Femur (tissue), 1 donor: ENCODE measurements at places on chromosomes 2 and 18.

GRCh38 chr2:217011576-217011975 lies 151.7 kb upstream of the TNP1 start:
- no peak for DNase-seq

GRCh38 chr18:80251700-80252099 lies 4.4 kb upstream of the PARD6G start:
- no peak for DNase-seq

GRCh38 chr2:99576775-99577174 lies 87.0 kb upstream of the REV1 start:
- DNase-seq: no peak

GRCh38 chr18:46302528-46303485 lies 198.6 kb downstream of the HAUS1 start:
- no peak for DNase-seq

- no peak for DNase-seq
Observed at GRCh38 chr2:188410504-188411235, 119.0 kb downstream of the GULP1 start.

DNA sequence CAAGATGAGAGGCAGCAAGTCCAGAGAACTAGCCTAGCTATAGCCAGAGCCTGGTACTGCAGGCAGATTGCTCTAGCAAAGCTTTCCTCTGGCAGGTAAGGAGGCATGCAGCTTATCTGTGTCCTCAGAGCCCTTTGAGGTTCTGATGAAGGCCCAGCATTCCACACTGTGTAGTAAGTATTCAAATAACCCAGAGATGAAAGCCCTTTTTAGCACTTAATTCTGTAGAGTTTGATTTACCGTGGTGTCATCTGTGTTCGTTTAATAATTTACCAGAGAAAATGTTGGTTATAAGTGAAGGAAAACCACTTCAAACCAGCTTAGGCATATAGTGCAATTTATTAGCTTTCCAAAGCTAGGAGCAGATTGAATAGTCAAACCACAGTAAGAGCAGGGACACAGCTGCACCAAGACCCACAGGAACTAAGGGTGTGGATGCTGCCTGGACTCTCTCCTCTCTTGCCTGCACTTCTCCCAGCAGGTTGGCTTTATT lies 226.6 kb downstream of the BABAM2 start:
- no peak for DNase-seq

GRCh38 chr18:70172225-70172624 lies 33.3 kb downstream of the RTTN start:
- no peak for DNase-seq

- DNase-seq: no peak
Observed at GRCh38 chr2:46489423-46490174, 10.2 kb downstream of the TMEM247 start.

GRCh38 chr2:54740333-54740732 lies 16.9 kb downstream of the EML6 start:
- DNase-seq: no peak

GRCh38 chr2:15677141-15677843 lies 85.6 kb downstream of the DDX1 start:
- peak; percentile 49 for DNase-seq

GRCh38 chr2:120589771-120590608 lies 145.7 kb upstream of the GLI2 start:
- no peak for DNase-seq

- DNase-seq: no peak
Observed at GRCh38 chr2:241458687-241459086, 49.7 kb downstream of the STK25 start.

- DNase-seq: no peak
Observed at GRCh38 chr2:11072550-11072949, 82.7 kb upstream of the SLC66A3 start.

- DNase-seq: no peak
Observed at GRCh38 chr2:5706717-5707455, 14.7 kb downstream of the SOX11 start.

DNA sequence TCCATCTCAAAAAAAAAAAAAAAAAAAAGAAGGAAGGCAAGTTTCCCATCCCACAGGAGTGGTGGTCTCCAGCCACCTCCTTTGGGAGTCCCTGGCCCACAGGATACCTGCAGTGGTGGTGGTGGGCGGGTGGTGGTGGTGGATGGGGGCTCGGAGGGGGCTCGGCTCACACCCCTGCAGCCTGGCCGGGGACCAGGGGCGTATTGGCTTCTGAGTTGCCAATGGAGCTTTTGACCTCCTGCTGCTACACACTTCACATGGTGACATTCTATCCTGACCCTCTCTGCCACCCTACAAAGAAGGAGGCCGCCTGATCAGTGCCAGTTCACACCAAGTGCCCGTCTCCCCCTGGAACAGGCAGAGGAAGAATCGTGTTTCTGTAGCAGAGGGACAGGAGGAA lies 119.6 kb downstream of the NFATC1 start:
- DNase-seq: peak; percentile 21

GRCh38 chr18:13437796-13438506 lies 219.4 kb downstream of the LDLRAD4 start:
- DNase-seq: no peak

- DNase-seq: no peak
Observed at GRCh38 chr2:125310657-125311364, 1285.7 kb downstream of the CNTNAP5 start.

DNA sequence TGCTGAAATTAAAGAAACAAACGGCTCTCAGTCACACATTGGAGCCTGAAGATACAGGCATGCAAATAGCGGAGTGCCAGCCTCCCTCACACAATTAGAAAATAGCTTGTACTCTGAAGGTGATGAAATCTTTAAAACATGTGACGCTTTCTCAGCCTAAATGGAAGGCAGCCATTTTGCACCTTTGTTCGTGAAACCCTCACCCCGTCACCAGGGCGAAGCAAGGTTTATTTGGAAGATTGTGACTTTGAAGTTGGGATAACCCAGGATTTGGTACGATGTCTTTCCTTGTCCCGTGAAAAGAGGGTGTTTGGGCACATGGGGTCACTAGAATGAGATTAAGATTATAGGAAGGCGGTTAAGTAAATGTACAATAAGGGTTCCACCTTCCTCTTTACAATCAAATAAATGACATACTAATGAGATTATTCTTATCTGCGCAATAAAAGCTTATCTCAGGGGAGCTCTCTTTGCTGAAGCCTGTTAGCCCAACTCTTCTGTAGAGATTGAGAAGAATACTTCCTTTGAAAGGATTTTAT lies 4.2 kb downstream of the SH3BP4 start:
- DNase-seq: no peak

- no peak for DNase-seq
Observed at GRCh38 chr2:127783101-127783500, 27.9 kb downstream of the WDR33 start.

DNA sequence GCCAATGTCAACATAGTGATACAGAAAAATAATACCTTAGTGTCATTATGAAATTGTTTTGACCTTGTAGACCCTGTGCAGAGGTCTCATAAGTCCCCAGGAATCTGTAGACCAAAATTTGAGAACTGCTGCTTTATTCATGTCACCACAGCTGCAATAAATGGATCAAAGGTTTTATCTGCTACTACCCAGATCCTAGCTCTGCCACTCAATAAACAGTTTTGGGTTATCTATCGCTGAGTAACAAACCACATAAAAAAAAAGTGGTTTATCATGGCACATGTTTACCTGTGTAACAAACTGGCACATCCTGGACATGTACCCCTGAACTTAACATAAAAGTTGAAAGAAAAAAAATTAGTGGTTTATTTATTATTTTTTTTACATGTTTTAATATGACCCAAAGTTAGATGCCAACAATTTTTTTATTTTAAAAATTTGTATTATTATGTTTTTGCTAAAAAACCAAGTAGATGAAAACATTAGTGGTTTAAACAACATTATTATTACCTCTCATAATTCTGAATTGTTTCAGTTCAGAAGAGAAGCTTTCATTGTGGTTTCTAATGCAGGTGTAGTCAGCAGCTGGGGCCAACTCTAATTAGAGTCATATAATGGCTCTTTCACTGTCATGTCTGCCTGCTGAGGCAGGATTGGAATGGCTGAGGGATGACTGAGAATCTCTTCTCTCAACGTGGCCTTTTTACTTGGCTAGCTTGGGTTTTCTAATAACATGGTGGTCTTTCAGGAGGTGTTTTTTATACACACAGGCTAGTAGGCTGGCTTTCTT lies 103.3 kb upstream of the SLC38A11 start:
- no peak for DNase-seq

DNA sequence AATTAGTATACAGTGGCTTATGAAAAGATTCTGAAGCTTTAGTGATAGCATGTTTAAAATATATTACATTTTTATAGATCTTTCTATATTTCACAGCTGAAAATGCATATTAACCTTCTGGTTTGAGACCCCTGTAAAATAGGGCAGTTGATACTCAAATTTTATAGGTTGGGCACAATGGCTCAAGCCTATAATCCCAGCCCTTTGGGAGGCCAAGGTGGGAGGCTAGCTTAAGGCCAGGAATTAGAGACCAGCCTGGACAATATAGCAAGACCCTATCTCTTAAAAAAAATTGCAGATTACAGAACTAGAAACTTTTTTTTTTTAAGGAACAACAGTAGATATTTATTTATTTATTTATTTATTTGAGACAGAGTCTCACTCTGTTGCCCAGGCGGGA lies 31.2 kb downstream of the NBEAL1 start:
- DNase-seq: no peak

DNA sequence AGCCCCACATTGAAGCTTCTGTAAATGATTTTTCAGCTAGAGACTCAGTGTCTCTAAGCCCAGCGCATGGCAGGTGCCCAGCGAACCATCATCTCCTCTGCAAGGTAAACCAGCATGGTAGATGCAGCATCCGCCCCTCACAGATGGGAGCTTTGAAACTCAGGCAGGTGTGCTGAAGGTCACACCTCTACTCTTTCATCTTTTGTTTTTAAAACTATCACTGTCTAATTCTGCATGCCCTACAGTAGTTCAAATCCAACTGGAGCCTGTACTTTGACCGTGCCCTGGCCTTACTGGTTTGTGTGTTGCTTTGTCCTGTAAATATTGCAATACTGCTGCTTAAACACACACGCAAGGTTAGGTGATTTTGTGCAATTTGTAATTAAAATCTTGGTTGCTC lies 831.1 kb downstream of the GALR1 start:
- no peak for DNase-seq

DNA sequence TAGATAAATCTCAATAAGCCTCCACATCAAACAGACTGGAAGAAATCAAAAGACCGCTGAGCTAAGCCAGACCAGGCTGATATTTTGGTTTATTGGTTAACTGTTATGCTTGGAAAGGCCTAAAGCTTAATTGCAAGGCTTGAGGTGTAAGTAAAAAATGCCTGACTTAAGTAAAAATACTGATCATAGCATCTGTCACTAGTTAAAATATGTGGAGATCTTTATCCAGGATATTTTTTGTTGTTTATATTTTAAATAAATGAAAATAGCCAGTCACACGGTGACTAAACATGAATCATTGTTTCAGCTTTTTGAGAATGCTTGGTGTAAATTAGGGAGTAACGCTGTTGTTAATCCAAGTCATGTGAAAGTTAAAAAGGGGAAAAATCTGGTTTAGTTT lies 127.9 kb downstream of the THADA start:
- no peak for DNase-seq

DNA sequence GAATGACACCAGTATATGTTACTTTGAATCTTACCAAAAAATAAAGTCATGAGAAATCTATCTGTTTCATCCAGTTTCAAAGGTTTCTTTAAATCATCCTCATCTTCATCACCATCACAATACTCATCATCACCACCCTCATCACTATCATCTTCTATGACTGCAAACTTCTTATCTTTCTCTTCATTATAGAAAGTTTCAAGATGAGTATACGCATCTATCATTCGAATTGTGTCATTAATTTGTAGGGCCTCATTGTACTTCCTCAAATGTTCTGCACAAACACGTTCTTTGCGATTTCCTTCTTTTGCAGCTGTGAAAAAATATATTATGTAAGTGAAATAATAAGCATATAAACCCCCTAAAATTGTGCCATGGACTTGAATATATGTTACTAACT lies 34.1 kb upstream of the FAP start:
- DNase-seq: no peak

GRCh38 chr2:43495727-43496126 lies 100.1 kb downstream of the THADA start:
- DNase-seq: no peak

DNA sequence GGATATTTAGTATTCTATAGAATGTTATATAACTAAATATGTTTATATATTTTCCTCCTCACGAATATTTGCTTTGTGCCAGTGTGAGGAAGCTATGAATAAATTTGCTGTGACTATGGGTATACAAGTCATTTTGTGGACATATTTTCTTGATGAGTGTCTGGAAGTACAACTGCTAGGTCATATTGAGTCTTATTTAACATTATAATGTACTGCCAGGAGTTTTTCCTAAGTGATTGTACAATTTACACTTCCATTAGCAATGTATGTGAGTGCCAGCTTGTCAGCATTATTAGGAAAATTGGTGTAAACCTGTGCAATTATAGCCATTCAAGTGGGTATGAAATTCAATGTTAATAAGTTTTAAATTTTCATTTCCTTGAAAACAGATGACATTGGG lies 1328.9 kb upstream of the TMEFF2 start:
- DNase-seq: no peak

- no peak for DNase-seq
Observed at GRCh38 chr2:221268631-221269030, 303.5 kb downstream of the EPHA4 start.

- DNase-seq: no peak
Observed at GRCh38 chr18:46423226-46423805, 233.7 kb downstream of the LOXHD1 start.

GRCh38 chr2:198483051-198483450 lies 678.7 kb downstream of the PLCL1 start:
- no peak for DNase-seq

DNA sequence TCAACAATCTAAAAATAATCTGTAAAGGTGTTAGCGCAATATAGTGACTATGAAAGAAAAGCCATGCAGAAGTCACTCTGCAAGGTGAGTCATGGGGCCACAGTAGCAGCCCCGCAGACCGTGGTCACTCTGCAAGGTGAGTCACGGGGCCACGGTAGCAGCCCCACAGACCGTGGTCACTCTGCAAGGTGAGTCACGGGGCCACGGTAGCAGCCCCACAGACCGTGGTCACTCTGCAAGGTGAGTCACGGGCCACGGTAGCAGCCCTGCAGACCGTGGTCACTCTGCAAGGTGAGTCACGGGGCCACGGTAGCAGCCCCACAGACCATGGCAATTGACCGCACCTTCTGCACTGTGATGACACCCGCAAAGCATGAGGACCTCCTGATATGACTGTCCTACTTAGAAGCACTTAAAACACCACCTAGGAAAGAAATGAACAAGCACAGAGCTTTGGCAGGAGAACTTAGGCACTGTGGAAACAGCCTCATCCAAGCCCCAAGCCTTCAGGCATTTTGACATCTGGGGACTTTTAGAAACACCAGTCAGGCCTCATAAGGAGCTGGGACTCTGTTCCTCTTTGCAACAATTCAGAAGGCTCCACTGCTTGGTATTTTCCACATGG lies 70.1 kb downstream of the LDLRAD4 start:
- no peak for DNase-seq

DNA sequence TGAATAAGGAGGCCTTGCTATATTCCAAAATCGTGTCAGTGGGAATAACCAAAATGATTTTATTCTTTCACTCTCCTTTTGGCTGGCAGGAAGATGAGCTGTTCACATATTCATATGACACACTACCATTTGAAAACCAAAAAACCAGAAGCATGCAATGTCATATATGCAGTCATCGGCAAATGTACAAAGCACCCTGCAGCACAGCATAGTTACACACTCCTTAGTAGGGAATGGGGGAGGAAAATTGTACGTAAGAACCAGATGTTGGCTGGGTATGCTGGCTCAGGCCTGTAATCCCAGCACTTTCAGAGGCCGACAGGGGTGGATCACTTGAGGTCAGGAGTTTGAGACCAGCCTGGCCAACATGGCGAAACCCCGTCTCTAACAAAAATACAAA lies 176.6 kb downstream of the GFPT1 start:
- DNase-seq: peak; percentile 20
